ENCODE measurements at places on chromosomes 4 and X.

- no peak for DNase-seq
Observed at GRCh38 chr4:67751260-67751659, 2.9 kb downstream of the GNRHR start.

- DNase-seq = no peak
Observed at GRCh38 chr4:13386405-13387107, 97.6 kb downstream of the RAB28 start.

- no peak for DNase-seq
Observed at GRCh38 chrX:46152756-46153155, 392.5 kb downstream of the ZNF674 start.

- no peak for DNase-seq
Observed at GRCh38 chrX:123878252-123878721, 18.4 kb downstream of the XIAP start.

DNA sequence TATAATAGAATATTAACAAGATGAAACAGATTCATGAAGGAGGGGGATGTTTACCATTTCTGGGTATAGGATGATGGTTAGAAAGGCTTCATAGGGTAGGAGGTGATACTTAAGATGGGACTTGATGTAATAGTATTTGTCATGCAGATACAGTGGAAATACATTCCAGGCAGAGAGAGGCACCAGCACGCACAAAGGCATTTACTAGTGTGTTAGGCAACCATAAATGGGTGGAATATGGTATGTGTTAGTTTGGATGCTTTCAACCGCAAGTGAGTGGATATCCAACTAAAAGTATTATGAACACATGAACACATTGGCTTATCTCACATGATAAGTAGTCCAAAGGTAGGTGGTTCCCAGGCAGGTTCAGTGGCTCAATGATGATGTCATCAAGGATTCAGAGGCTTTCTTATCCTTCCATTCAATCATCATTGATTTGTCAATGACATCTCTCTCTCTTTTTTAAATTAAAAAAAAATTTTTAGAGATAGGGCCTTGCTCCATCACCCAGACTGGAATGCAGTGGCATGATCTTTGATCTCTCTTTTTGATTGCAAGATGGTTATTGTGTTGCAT is 12.7 kb upstream of the STARD8 start:
- no peak for DNase-seq

DNA sequence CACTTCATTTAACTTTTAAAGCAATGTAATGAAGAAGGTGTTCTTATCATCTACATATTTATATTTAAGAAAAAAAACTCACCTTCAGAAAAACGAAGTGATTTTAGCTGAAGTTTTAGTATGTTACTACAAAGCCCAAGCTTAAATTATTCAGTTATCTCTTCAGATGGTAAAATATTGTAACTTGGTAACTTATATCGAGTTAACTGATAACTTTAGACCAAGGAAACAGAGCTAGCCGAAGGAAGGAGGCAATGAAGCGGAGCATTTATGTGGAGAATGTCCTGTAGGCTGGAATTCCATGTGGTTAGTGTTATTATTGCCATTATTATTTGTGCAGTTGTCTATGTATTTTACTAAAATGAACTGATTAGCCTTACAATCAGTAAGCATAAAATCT is 1102.1 kb upstream of the LCORL start:
- no peak for DNase-seq

GRCh38 chr4:67019686-67020437 is 525.4 kb downstream of the CENPC start:
- DNase-seq = no peak

GRCh38 chrX:46577221-46578005 is 3.8 kb downstream of the CHST7 start:
- no peak for DNase-seq

DNA sequence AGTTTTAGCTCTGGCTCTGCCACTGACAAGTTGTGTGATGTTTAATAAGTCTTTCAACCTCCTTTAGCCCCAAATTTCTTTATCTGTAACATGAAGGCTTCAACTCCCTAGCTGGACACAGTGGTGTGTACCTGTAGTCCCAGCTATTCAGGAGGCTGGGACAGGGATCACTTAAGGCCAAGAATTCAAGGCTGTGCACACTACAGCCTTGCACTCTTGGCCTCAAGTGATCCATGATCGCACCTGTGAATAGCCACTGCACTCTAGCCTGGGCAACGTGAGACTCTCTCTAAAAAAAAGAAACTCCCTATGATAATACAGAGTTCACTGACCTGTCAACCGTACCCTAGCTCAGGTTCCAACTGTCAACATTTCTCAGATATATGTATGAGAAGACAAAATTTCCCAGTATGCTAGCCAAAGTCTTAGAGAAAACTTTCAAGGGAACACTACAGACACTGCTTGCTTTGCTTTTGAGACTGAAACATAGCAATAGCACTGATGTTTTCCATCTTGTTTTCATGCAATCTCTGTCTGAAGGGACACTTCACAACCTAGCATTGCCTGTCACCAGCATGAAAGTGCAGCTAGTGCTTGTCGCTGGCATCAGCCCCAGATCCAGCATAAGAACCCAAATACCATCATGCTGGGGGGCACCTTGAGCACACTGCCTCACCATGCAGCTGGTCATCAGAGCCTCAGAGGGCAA is 51.6 kb upstream of the PTPN13 start:
- no peak for DNase-seq

GRCh38 chrX:135383249-135383648 is 38.5 kb upstream of the SMIM10L2A start:
- DNase-seq = no peak

GRCh38 chr4:67130411-67130810 is 414.9 kb downstream of the CENPC start:
- no peak for DNase-seq

DNA sequence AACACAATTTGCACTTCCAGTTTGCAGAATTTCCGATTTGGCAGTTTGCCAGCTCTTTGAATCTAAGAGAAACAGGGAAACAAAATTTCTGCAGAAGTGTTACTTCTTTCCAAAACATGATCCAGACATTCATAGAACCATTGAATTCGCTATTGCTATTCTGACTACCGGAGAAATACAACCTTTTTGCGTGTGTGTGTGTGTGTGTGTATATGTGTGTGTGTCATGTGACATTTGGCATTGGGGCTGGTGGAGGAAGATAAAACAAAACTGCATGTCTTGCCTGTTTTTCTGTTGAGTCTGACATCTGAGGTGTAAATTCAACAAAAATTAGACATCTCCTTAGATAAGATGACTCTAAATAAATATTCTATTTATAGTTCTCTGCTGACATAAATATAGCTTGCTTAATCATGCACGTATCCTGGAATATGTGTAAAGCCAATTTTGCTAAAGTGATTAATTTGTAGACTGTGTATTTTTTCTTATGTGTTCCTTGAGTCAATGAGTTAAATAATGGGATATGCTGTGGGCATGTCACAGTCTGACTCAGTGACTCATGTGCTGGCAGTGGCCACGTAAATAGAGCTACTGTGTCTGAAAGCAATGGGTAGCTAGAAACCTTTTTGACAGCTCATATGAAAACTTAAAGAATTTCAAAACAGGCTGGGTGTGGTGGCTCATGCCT is 98.9 kb downstream of the HPGD start:
- no peak for DNase-seq

DNA sequence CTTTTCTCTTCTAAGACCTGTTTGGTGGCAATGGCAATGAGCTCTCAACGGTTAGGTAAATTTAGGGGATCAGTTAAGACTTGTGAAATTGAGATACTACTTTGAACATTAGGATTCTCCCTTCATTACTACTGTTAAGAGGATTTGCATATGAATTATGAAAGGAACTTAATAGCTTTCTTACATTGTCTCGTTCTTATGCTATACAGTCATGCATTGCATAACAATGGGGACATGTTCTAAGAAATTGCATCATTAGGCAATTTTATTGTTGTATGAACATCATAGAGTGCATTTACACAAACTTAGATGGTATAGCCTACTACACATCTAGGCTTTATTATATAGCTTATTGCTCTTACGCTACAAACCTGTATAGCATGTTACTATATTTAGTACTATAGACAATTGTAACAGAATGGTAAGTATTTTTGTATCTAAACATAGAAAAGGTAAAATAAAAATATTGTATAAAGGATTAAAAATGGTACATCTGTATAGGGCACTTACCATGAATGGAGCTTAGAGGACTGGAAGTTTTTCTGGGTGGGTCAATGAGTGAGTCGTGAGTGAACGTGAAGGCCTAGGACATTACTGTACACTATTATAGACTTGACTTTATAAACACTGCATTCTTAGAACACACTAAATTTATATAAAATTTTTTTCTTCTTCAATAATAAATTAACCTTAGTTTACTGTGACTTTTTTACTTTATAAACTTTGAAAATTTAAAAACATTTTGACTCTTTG is 62.5 kb downstream of the PAQR3 start:
- no peak for DNase-seq

- DNase-seq = no peak
Observed at GRCh38 chrX:50475208-50475607, 4.6 kb upstream of the DGKK start.

DNA sequence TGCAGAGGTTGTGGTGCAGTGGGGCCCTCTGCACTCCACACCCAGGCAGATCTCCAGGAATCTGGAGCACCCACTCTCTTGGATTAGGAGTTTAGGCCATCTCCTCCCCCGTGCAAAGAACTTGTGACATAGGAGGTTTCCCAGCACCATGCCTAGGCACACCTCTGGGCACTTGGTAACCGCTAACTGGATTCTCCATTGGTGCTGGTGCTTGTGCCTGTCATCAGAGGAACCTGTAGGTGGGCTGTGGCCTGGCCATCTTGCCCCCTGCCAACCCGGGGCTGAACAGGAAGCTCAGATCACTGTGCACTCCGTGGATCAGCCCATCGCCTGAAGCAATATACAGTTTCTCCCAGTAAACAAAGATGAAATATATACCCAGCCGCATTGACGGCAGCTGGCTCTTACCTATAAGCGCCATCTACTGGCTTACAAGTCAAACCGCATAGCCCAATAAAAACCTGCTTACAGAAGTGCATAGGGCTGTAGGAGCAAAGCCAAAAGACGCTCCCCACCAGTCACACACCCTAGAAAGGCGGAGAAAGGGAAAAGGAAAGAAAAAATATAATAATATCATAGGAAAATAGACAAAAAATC is 19.1 kb upstream of the TEX13B start:
- no peak for DNase-seq

DNA sequence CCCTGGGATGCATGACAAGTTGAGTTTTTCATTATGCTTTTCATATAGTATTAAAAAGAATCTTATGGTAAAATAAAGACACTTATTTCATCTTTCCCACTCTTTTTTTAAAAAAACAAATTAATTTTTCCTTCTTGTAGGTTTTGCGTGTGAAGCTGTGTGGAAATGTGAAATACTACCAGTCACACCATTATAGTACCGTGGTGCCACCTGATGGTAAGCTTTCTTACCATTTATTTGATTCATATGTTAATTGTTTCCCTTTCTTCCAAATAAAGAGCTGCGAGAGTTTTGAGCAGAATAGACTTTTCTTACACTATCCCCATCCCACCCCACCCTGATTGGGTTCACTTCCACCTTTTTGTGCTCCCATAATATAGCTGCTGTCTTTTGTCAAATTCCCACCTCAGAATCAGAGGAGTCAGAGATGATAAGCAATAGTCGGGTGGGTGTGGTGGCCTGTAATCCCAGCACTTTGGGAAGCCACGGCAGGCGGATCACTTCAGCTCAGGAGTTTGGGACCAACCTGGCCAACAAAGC is 44.3 kb downstream of the CASP6 start:
- DNase-seq = no peak

DNA sequence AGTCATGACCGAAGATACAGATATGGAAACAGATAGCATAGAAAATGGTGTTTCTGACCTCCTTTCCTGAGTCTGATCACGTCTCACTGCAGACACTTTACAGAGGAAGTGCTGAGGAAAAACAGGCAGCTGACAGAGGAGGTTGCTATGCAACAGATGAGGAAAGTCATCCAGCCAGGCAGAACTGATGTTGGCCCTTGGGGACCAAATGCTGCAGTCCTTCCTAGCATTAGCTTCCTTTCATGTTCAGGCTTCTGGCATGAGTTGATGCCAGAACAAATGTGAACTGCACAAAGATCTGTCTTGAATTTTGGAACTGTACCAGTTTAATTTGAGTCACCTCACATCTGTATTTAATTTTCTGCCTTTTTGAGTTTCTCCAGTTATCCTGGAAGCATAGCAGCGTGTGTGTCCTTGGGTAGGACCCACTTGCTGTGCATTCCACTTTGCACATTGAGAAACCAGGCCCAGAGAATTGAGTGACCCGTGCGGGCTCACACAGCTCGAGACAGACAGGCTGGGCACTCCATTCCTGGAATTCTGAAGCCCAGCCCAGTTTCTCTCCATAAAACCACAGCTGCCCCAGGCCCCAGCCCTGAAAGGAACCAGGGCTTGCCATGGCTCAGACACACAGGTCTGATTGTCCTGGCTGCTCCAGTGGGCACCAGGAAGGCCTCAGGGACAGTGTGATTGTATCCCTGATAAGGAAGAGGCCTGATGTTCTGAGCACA is 1.4 kb upstream of the MAGED1 start:
- no peak for DNase-seq

DNA sequence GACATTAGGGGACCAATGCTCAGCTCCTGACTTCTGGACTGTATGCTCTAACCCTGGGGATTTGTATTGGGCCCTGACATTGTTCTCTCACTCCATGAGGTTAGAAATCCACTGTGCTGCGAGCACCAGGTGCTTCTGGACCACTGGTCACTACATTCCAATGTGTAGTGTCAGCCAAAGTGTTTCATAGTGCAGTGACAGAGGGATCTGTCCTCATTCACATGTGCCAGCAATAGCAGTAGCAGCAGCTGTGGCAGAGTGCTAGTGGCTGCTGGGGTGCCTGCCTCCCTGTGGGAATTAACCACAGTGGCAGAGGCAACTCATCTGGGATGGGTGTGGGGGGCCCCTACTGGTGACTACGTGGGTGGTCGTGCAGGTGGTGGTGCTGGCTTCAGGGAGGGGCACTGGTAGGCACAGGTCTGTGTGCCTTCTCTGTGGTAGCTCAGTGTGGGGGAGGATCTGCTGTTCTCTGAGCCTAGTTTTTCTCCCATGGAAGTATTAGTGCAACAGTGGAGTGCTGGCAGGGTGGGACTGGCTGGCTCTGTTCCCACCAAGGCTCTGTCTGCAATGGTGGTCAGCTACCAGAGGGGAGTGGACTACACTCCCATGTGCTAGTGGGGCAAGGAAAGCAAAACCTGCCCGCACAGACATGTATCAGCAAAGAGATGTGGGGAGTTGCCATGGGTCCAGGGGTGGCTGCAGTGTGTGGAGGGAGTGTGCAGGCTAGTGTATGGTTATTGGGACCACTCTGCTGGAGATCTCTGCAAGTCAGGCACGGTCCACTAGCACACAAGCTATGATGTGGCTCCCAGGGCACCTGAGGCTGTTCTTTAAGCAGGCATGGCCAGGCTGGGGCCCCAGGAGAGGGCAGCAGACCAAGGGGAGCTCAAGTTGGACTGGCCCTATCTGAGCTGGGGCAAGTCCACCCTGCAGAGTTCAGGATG is 78.5 kb downstream of the SCLT1 start:
- DNase-seq = no peak

DNA sequence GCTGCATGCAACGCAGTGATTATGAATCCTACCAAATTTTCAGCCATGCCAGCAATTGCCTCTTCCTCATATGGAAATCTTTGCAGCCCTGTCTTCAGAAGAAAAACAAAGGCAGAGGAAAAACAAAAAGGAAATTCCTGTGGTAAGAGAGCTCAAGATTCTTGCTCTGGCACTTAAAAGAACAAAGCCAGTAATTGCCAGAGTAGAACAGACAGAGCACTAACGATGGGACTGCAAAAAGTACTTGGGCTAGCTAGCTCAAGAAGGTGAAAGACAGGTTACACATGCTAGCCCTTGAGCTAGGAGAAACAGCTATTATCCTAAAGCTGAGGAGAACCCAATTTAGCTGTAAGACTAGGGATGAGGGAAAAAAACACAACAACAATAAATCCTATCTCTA is 582.3 kb downstream of the KCNIP4 start:
- DNase-seq = no peak

All from activated gamma-delta T cell (primary cell).